Activated CD4-positive, alpha-beta T cell treated with anti-CD3 and anti-CD28 coated beads, Interleukin-2, amount 50 U/mL, for 4 hours (primary cell): ENCODE measurements at places on chromosomes 2 and 18.
A peak's percentile ranks its signal among the peaks of the same experiment; 100 is the strongest.

DNA sequence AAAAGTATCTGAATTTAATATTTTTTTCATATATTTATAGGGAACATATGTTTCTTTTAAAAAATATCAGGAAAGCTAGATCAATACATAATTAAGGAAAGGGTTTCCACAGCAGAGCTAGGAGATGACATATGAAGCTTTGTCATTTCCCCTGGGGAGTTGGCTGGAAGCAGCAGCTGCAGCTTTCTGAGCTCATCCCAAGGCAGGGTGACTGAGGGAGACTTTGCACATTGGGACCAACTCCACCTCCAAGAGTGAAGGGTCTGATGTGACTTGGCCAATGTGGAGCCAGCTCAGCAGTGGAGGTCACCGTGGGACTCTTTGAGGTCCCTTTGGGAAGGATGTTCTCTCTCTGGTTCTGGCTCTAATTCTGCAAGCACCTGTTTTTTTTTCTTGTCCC, 315.1 kb downstream of the RDH14 start:
- DNase-seq: no peak

GRCh38 chr2:38394903-38395341, 17.8 kb upstream of the ATL2 start:
- no peak for DNase-seq

GRCh38 chr2:122072666-122073065, 317.2 kb downstream of the TSN start:
- no peak for DNase-seq

GRCh38 chr2:238616681-238617080, 190.0 kb downstream of the ASB1 start:
- no peak for DNase-seq

GRCh38 chr2:140027320-140027719, 1247.1 kb upstream of the NXPH2 start:
- DNase-seq: no peak

GRCh38 chr2:235293061-235293460, 200.8 kb upstream of the AGAP1 start:
- DNase-seq: no peak

GRCh38 chr2:195532255-195532627, 124.8 kb upstream of the SLC39A10 start:
- no peak for DNase-seq

DNA sequence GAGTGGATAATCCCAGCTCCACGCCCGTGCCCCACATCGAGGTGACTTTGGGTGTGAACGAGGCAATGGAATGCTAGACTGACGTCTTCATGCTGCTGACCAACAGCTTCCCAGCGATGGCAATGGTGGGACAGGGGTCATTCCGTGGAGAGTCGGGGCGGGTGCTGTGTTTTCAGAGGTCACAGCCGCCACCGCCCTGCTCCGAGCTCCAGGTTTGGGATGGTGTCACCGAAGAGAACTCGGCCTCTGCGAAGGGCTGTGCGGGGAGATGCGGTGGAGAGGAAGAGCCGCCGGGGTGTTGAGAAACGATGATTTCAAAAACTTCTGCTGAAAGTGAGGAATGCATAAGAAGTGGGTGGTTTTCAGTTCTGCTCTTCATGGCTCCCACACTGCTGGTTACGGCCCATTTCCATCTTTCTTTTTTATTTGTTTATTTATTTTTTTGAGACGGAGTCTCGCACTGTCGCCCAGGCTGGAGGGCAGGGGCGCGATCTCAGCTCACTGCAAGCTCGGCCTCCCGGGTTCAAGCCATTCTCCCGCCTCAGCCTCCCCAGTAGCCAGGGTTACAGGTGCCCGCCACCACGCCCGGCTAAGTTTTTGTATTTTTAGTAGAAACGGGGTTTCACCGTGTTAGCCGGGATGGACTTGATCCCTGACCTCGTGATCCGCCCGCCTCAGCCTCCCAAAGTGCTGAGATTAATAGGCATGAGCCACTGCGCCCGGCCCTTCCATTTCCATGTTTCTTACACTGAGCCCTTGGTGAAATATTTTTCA, 142.6 kb downstream of the RTP5 start:
- DNase-seq: no peak

DNA sequence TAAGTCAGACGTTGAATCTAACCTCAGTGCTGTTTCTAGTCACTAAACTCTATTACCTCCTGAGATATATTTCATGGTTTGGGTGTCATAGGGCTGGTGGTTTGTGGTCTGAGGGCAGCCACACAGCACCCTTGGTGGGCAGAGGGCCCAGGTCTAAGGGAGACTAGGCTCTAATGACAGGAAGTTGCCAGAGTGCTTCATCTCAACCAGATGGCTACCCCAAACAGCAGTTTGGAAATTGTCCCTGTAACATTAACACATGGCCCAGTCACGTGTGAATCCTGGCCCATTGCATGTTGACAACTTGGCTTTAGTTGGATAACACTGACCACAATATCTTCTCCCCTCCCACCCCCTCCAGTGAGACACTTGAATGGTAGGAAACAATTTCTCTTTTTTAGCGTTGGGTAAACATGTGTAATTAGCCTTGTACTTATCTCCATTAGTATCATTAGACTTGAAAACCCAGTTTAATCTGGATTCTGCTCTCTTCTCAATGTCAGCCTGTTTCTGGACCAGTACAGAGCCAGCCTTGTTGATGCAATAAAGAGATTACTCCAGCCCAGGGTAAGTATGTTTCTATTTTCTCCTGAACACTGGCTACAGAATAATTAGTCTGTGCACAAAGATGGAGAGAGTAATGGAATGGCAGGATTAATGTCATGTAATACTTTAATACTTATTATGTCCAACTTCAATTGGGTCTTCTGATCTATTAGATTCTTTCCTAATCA, 187.8 kb upstream of the SIX3 start:
- no peak for DNase-seq

DNA sequence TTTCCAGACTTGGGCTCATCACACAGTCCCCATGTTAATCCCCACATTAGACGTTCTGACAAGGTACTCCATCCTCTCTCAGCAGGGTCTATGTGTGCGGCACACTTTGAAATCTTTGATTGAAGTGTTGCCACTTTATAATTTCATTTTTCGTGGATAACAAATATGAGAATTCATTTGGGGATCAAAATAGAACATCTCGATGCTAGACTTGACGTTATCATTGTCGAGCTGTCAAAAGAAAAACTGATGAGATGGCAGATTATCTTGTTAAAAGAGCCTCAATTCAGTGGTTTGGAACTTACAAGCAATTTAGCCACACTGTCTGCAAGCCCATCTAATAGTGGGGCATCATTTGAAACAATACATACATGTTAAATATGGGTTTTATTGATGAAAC, 91.2 kb upstream of the SULT1C3 start:
- no peak for DNase-seq

DNA sequence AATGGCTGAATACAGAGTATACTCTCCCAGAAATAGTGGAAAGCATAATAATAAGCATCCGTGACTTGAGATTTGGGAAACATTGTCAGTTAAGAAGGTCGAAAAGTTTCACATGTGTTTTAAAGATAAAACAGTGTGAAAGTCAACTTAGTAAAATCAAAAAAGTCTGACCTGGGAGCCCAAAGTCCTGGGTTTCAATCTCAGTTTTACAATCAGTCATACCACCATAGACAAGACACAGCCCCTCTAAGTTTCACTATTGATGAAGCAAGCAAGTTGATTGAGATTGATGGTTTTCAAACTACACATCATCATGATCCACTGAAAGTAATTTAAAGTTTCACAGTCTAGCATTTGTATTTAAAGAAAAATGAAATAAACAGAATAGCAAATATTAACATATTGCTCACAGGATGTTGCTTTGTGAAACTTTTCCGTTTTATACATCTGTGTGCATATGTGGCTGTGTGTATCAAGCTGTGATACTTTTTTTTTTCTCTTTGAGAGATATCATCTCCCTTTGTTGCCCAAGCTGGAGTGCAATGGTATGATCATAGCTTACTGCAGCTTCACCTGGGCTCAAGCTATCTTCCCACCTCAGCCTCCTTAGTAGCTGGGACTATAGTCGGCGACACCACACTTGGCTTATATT, 71.1 kb downstream of the PIK3C3 start:
- DNase-seq: no peak

DNA sequence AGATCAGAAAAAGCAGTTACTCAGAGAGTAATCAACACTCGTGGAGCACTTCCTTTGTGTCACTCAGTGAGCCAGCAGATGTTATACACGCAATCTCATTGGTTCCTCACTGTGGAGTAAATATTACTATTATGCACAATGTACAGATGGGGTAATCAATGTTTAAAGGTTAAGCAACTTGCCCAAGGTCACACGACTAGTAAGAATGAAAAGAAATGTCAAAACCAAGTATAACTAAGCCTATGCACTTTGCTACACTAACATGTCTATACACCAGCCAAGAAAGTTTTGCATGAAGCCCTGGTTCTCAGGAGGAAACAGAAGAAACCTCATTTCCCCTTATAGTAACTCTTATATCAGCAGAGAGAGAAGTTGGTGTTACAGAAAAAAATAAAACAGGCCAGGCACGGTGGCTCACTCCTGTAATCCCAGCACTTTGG, 5.4 kb downstream of the METTL21A start:
- DNase-seq: no peak

DNA sequence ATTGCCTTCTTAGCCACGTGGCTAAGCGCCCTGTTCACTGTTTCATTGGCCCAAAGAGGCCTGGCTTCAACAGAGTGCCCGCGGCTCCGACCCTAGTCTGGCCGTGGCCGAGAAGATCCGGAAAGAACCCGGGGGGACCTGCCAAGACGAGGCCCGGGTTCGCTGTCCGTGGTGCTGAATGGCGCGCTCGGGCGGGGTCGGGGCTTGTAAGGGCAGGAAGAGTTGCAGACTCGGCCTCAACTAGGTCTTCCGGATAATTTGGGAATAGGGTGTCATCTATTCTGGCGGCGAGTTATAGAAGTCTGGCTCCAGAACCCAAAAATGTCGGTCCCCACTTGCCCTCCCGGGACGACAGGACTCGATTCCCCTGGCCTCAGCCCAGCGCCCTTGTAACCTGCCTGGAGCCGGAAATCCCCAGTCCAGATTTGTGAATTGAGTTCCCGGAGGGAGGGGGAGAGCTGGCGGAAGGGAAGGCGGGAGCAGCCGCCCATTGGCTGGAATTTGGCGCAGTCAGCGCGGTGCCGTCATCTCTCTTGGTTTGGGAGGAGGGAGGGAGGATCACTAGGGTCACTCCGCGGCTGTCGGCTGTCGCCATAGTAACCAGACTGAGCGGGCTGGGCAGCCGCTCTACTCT, 3.5 kb downstream of the CDK5R2 start:
- peak; percentile 51 for DNase-seq

DNA sequence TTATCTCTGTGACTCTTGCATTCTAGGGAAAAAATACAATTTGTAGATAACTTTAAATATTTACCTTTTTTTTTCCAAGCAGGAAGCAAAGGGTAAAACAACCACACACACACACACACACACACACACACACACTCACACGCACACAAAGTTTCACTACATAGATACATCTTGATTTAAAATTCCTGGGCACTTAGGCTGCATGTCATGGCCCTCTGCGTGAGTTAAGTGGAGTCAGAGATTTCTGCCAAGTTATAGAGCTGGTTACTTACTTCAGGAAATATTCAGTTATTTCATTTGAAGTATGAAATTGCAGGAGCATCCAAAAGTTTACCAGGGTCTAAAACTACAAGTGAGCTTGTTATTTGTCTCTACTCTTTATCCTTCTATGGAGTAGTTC, 612.0 kb downstream of the IRS1 start:
- DNase-seq: no peak

DNA sequence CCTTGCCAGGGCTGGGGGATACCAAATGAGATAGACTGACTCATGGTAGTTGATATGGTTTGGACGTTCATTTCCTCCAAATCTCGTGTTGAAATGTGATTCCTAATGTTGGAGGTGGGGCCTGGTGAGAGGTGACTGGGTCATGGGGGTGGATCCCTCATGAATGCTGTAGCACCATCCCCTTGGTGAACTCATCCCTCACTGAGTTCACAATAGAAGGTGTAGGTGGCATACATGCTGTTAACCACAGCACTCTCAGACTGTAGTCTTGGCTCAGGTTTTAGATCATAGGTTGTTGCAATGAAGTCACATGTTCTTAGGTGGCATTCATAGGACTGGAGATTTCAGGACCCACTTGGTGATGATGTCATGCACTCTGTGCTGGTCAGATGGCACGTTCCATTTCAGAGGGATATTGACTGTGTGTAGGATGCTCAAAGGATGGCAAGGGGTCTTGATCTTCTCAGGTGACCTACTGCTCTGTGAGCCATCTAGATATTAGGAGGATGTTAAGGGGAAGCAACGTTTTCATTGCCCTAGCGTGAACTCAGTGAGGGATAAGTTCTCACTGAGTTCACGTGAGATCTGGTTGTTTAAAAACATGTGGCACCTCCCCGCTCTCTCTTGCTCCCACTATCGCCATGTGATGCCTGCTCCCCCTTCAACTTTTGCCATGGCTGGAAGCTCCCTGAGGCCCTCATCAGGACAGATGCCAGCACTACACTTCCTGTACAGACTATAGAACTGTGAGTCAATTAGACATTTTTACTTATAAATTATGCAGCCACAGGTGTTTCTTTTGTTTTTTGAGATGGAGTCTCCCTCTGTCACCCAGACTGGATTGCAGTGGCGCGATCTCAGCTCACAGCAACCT, 73.8 kb upstream of the ACAA2 start:
- DNase-seq: no peak

- DNase-seq: no peak
These were observed 410.7 kb upstream of the DSEL start for GRCh38 chr18:67926929-67927864.

DNA sequence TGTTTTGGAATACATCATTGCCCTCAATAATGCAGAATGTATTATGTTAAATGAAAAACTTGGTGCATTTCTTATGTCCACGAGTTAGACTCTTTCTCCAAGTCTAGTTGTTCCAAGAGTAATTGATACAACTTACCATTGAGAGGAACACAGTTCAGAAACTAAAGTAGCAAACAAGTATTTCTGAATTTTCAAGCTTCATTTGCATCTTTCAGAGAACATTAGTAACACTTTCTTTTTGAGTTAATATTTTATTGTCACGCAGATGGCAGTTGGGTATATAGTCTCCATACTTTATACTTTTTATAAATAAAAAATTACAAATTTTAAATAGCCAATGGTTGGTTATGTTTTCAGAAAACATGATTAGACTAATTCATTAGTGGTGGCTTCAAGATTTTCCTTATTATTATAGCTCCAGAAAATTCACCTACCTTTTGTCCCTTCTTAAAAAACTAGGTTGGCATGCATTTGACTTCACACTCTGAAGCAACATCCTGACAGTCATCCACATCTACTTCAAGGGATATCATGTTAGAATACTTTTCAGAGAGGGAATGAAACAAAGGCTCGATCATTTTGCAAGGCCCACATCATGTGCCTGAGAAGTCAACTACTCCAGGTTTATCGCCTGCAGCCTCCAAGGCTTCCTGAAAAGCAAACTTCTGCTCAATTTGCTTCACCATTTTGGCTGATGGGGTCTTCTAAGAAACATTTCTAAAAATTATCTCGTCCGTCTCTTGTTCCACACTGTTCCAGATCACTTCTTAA, 29.9 kb downstream of the LYPD6B start:
- DNase-seq: no peak
